KBM-7 (cell line): ENCODE measurements at places on chromosomes 1 and 21.

DNA sequence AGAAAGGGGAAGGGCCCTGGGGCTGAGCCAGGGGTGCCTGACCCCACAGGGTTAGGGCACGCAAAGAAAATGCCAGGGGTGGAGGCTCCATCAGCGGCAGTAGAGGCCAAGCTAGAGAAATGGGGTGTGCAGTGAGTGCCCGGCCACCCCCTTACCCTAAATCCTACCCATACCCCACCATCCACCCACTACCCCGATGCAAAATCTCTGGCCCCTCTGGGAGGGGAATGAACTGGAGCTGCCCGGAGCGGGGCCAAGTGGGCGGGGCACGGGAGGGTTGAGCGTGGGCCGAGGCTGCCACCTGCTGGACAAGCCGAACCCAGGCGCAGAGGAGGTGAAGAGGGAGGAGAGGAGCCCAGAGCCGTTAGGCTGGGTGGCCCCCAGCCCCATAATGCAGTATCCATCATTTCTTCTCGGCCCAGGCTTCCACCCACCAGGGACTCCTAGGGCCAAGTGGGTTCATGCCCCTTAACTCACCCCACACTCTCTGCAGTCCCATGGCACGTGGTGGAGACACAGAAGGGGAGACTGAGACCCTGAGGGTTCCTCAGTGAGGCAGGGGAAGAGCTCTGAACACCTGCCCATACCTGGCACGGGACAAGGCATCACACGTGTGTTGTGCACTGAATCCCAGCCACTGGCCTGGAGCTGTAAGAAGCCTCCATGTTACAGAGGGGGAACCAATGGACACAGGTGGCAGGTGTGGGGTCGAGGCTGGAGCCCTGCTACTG is 1.4 kb upstream of the C1QC start:
- peak; percentile 71 for DNase-seq

- DNase-seq: peak; percentile 62
Observed at GRCh38 chr1:65421351-65422025, 1.0 kb downstream of the LEPR start.

- DNase-seq: no peak
Observed at GRCh38 chr1:147129116-147129873, 43.0 kb downstream of the PRKAB2 start.

DNA sequence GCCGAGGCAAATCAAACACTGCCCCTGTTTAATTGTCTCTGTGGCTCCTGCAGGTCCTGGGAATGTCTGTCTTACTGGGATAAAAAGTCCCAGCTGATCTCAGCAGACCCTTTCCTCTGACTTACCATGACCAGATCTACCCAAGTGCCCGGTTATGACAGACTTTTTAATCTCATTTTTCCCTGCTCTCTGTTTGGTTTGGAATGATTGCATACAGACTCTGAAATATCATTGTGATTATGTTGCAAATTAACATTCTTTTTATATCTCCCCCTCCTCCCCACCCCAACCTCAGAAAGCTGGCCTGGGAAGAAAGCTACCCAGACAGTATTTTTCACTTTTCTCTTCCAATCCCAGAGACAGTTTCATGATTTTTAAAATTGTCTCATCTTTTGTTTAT is 16.3 kb downstream of the RAB7B start:
- DNase-seq: no peak

DNA sequence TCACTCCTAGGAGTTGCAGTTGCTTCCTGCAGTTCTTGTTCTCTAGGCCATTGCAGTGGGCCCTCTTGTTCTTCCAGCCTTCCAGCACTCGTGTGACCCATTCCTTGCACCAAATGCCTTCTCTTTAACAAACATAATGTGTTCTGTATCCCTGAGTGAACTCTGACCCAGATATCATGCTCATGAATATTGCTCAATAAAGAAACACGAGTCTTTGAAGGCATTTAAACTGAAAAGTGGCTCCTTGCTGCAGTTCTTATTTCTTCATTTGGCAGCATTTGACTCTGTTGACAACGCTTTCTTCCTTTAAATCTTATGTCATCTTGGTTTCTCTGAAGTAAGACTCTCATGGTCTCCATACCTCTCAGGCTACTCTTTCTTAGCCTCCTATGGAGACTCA is 100.7 kb upstream of the PDE4B start:
- DNase-seq: no peak

DNA sequence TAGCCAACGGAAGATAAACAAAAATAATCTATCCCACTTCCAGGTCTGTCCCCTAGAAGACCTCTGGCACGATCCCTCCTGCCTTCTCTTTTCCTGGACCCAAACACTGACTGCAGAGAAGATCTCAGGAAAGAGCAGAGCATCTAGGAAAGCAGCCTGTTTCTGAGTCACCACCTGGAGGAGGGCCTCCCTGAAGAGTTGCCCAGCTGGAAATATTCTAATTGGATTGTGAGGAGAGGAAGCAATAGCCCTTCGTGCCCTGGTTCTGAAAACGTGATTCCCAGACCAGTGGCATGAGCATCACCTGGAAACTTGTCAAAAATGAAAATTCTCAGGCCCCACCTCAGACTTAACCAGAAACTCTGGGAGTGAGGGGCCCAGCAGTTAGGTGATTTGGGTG is 411.1 kb downstream of the SETD4 start:
- DNase-seq: no peak
